ENCODE measurements at places on chromosomes 1 and 21.

DNA sequence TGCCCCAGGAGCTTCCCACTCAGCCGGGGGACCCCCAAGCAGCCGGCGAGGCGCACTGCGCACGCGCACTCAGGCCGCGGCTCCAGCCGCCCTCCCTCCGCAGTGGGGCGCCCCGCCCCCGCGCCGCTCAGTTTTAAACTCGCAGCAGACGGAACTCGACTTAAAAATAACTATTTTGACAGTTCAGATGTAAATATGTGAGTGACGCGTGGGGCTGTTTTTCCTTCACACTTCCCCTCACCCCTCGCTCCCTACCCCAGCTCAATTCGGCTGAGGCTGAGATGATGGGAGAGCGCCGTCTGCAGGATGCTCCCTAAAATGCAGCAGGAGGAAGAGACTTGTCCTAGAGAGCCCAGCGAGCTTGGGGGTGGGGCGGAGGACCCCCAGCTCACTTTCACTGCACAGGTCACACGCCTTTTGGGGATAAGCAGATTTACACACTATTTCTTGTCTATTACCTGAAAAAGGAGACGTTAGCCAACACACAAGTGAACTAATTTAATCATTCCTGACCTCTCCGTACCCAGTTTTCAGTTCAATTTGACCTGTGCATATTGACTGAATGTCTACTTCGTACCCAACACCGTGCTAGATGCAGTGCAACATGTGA is 8.9 kb upstream of the LEMD1 start:
- peak; percentile 71 for DNase-seq

GRCh38 chr1:27652111-27652864 is 17.3 kb upstream of the FGR start:
- no peak for DNase-seq

- peak; percentile 5 for DNase-seq
Observed at GRCh38 chr1:156815307-156815826, 1.3 kb downstream of the SH2D2A start.

GRCh38 chr1:216702170-216702569 is 21.1 kb downstream of the ESRRG start:
- DNase-seq = no peak

- no peak for DNase-seq
Observed at GRCh38 chr1:42431514-42431913, 24.3 kb downstream of the ZMYND12 start.

DNA sequence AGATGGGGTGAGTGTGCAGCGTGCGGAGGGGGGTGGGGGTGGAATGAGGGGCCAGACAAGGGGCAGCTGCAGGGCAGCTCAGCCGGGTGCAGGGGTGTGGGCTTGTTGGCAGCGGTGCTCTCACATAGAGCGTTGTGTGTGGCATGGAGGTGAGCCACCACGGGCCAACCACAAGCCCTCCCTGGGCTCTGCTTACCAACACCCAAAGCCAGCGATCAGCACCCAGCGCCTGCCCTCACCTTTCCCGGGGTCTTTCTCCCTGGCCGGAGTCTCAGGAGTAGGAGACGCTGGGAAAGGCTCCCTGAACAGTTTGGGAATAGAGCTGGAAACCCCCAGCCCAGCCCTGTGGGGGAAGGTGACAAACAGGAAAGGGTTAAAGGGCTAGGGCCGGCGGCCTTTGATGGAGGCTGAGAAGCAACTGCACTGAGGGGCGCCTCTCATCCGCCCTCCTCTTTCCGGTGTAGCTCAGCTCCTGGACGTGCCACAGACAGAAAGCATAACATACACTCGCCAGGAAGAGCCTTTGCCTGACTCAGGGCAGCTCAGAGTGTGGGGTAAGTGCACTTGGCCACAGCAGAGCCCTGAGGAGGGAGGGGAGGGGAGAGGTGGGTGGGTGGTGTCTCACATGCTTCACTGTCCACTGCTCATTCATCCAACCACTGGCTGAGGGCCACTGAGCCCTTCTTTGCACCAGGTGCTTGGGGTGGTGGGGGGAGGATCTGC is 577 bp downstream of the IKBKE start:
- DNase-seq = peak; percentile 77

- no peak for DNase-seq
Observed at GRCh38 chr1:23506376-23507107, 22.6 kb upstream of the ASAP3 start.

Measured in activated CD4-positive, alpha-beta T cell treated with anti-CD3 and anti-CD28 coated beads for 36 hours (primary cell).